Suppressor macrophage (primary cell): ENCODE measurements at places on chromosomes 5 and 9.

GRCh38 chr9:18490641-18491370 is 16.9 kb downstream of the ADAMTSL1 start:
- no peak for DNase-seq

GRCh38 chr9:2199999-2200796 is 185.1 kb downstream of the SMARCA2 start:
- DNase-seq: no peak

DNA sequence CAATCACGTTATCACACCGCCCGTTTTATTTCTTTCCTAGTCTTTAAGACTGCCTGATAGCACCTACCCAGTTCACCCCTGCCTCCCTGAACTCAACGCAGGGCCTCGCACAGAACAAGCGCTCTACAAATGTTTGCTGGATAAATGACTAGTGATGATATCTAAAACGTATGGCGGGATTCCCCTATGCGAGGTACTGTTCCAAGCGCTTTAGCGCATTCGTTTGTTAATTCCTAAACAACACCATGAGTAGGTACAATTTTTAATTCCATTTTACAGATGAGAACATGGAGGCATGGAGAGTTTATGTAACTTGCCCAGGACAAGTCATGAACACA is 6.6 kb downstream of the POU4F3 start:
- DNase-seq: no peak

DNA sequence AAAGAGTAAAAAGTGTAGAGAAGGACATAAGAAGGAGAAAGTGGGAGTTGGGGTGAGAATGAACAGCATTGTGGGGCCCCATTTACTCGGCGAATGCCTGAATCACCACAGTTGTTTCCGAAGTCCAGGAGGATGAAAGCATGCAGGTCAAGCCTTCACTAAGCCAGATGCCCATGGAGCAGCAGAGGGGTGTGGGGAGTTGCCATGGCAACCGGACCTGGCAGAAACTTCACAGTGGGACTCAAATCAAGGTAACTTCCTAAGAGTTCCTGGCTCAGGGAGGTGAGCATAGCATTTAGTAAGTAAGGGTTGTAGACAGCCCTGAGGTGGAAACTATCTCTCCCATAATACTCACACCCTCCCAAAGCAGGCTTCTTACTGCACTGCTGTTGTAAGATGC is 357.1 kb downstream of the TRIM32 start:
- DNase-seq: no peak

DNA sequence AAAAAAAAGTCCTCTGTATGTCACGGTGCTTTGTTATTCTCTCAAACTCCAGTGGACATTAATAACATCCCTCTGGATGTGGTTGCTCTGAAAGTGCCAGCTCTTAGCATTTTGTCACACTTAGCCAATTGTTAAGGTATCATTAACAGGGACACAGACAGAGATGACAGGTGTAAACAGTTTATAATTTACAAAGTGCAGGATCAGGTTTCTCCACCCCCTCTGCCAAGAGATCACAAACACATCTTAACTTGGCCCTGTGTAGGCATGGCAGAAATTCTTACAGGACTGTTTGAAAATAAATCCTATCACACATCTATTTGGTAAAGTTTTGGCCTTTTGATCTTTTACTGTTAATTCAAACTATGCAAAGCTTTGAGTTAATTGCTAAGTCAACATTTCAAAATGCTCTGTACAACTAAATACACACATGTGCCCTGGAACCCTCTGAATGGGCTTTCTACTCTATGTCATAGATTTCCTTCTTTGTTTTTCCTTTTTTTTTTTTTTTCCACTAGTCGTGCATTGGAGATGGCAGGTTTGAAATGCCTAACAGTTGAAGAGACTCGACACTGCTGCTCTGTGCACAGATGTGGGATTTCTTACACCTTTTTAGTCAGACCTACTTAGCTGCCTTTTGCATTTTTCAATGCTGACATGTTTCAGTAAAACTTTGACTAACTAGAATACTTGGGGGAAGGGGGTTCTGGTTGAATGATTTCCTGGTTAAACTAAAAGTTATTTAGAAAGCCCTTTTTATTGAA is 41.7 kb downstream of the SEMA6A start:
- DNase-seq: no peak

- no peak for DNase-seq
Observed at GRCh38 chr5:90700299-90700698, 141.7 kb downstream of the ADGRV1 start.

DNA sequence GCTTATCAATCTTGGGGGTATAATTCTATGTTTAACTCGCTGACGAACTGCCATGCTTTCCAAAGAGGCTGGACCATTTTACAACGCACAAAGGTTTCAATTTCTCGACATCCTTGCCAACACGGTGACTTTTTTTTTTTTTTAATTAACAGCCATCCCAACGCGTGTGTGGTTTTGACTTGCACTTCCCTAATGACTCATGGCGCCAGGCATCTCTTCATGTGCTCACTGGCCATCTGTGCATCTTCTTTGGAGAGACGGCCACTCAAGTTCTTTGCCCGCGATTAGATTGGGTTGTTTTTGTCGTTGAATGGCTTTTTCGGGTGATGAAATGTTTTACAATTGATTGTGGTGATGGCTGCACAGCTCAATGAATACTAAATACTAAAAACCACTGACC is 12.5 kb upstream of the CARD9 start:
- DNase-seq: peak; percentile 25

DNA sequence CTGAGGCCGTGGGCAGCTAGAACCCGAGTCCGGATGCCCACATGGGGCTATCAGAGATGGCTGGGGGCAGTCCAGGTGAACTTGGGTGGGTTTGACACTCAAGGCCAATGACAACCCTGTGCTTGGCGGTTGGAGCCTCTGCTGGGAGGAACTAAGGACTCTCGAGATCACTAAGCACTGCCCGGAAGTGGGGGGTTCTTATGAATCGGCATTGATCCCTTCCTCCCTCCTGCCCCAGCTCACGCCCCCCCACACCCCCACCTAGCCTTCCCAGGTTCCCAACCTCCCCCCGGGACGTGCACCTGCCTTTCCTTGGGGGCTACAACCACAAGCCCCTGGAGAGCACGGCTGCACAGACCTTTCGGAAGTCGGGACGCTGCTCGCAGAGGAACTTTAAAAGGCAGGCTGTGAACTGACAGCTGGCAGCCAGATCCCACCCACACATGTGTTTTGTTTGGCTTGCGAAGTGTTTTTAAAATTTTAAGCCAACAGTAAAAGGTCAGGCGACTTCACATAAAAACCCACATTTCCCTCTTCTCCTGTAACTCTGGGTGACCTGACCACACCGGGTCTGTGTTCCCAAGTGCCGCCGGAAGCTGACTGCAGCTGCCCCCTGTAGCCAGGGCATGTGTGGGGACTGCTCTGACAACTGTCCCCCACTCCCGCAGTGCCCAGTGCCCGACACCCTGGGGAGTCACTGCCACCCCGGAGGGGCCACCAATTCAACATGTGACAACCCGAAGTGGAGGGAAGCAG is 5.1 kb upstream of the RALGDS start:
- DNase-seq: peak; percentile 67

- no peak for DNase-seq
Observed at GRCh38 chr5:56129288-56129687, 103.8 kb downstream of the ANKRD55 start.

GRCh38 chr5:72237415-72237814 is 82.6 kb downstream of the MRPS27 start:
- no peak for DNase-seq

GRCh38 chr9:128548876-128549275 is 3.5 kb upstream of the SPTAN1 start:
- DNase-seq: no peak

DNA sequence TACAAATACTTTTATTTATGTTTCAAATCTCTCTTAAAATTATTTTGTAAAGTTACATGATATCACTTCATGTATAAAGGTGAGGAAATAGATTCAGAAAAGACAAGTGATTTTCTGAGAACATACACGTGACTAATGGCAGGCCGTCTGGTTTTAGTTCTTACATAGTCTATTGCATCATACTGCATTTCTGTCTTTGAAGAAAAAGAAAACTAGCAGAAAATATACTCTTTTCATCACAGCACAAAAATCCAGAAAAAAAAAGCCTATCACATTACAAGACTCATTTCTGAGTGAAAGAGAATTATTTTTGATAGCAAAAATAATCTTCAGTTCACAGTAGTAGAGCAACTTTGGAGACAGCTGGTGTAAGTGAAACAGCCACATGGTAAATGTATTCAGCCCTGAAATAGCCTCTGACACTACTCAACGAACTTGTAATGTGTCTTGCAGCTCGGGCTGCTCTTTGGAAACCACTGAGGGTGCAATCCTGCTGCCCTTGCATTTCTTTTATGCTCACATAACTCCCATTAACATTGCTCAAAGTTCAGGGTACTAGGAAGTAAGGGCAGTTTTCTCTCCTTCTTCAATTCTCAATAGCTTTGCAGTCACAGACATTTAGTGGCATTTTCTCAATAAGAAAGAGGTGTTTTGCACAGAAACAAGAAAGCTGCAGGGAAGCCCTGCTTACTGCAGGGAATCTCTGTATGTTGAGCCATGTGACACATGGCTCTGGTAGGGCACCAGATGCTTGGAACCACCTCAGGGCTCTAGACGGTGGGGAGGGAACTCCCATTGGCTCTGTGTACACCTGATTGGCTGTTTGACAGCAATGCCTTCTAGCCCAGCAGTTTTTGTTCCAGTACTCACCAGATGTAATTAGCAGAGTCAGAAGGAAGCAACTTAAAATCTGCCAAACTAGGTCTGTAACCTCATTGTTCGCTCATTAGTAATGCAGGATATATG is 845.3 kb upstream of the PTPRD start:
- no peak for DNase-seq

GRCh38 chr9:125906144-125906543 is 159.0 kb downstream of the PBX3 start:
- DNase-seq: no peak

DNA sequence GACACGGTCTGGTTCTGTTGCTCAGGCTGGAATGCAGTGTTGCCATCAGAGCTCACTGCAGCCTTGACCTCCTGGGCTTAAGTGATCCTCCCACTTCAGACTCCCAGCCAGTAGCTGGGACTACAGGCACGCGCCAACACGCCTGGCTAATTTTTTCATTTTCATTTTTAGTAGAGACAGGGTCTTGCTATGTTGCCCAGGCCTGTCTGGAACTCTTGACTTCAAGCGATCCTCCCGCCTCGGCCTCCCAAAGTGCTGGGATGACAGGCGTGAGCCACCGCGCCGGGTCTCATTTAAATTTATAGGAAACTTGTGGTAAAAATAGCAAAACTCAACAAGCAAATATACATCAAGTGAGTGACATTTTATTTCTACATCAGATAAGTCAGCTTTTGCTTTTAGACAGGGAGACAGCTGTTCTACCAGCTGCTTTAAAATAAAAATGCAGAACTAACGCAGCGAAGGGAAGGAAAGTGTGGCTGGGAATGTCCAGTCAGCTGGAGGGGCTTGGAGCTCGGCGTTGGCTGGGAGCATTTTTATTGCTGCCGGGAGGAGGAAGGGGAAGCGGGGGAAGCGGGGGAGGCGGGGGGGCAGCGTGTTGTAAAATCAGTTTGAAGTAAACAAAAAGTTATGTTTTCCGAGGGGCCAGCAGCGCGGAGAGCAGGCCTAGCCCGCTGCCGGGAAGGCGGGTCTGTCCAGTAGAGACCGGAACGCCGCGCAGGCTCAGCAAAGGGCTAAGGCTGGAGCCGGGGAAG is 707 bp upstream of the ZFYVE16 start:
- peak; percentile 94 for DNase-seq

DNA sequence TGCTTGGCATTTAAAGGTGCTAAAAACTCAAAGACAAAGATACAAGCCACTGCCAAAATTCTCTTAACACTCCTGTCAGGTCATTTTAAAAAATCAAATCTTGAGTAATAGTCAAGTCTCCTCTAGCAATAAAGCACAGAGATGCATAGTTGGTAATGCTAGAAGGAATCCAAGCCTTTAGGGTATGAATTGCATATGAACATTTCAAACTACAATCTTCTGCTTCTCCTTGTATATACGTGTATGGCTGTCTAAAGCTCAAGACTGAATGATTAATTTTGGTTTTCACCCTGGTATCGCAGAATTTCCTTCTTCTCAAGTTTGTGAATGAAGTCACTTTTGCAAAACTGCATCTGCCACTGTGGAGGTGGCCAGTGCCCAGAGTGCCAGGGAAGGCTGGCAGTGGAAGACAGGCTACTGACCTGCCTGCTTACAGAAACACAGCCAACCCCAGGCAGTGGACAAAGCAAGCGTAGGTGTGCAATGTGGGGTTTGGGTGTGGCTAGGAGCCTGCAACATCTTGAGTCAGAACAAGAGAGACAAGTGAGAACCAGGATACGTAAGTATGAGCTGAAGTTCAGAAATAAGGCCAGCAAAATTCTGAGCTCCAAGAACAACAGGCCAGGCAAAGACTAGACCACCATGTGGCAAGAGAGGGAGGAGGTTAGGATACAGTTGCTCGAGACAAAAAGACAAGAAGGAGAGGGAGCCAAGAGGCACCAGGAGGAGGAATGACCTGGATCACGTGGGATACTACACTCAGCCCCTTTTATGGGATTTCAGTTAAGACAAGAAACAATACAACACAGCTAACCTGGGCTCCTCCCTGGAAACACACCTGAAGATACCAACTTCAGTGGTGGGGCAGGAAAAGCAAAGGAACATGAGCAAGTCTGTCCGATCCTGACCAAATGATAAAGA is 22.6 kb downstream of the MYO10 start:
- DNase-seq: no peak

GRCh38 chr9:121538221-121538620 is 38.6 kb upstream of the GGTA1 start:
- DNase-seq: peak; percentile 26

DNA sequence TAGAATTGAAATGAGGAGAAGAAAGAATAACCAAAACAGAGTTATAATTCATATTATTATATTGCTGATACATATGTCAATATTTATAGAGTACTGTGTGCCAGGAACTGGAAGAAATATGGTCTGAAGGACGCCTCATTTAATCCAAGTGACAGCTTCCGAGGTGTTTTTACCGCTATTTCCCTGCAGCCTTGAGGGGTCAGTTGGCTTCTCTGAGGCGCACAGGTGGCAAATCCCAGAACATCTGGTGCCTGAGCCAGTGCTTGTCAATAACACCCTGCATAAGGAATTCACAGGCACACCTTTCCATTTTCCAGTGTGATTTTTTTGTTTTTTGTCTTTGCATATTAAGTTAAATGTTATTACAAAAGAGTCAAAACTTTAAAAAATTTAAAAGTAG is 43.3 kb upstream of the CTSL start:
- DNase-seq: no peak

DNA sequence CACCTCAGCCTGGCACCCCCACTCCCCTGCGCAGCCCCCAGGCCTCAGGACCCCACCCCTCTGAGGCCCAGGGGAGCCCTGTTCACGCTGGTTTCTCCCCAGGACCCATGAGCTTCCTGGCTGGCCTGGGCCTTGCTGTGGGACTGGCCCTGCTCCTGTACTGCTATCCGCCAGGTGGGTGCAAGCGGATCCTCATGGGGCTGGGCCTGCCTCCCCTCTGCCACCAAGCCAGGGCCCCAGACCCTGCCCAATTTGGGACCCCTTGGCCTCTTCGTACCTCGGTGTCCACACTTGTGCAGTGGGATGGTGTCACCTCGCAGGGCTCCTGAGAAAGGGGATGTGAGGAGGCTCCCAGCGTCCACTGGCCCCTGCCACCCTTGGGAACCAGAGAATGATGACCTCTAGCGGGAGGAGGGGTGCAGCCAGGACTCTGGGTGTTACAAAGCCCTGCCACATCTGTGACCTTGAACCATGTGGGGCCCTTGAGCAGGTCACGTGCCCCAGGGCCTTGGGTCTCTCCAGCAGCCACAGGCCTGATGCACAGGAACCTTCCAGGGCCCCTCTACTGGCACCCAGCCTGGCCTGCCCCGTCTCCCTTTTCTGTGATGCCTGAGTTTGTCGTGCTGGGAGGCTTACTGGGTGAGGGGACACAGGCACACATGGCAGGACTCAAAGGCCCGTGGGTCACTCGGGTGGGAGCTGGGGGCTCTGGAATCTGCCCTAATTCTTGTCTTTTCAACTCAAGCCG is 16.3 kb downstream of the CARD19 start:
- DNase-seq: peak; percentile 65

- DNase-seq: peak; percentile 80
Observed at GRCh38 chr5:170451747-170452365, 52.0 kb upstream of the KCNIP1 start.
